AG04450 (cell line): ENCODE measurements at places on chromosomes 6 and 20.

DNA sequence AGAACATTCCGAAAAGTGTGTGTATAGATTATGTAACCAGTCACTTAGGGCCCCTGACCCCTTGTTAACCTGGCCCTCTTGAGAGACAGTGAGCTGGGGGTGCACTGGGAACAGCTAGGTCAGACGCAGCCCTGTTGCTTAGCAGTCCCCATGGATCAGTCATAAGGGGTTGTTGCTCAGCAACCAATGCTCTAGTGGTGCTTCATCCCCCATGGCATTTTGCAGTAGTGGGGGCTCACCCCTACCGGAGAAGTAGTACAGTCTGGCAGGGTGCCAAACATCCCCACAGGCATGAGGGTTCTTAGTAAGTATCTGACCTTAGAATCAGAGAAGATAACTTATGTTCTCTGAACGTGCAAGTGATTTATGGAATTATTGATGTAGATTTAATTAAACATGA, 12.3 kb downstream of the PKIB start:
- no peak for DNase-seq

DNA sequence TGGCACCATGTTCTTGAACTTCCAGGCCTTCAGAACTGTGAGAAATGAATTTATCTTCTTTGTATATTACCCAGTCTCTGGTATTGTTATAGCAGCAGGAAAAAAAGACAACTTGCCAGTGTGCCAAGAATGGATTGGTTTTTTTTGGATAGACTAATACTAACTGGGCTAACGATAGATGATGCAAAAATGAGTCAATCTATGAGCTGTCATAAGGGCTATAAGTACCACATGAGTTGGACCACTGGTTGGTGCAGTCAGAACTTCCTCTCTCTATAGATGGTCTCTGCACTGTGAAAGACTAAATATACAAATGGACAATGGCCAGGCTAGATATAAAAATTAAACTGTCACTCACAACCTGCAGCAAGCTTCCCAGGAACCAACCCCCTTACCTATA, 87.6 kb upstream of the COL21A1 start:
- no peak for DNase-seq

DNA sequence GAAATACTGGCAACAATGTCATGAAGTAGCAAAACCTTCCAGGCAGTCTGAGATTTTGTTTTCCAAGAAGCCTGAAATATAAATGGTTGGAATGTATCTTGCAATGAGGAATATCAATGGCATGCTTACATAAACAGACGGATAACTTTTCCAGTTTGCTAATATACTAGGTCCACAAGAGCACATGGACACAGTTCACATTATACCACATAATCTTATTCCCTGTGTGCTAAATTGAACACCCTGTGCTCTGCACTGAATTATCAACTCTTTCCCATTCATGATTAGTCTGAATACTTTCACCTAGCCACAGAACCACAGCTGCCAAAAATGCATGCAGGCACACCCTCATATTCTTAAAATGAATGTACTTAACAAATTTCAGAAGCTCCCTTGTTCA, 274.3 kb downstream of the COL12A1 start:
- DNase-seq, result peak; percentile 47

DNA sequence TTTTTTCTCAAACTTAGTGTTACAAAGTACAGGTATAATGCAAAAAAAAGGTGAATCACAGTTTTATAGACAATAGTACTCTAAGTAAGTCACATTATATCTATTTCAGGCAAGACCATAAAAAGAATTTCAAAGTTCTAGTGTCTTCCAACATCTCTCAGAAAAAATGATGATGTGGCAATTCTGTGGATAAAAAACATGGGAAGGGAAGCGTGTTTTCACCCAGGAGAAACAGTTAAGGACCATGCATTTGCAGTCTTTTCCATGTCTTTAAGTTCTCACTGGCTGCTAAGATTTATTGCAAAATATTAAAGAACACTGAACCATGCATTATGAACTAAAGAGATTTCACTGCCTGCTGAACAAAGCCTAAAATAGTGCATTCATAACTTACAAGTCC, 1.8 kb downstream of the SSR1 start:
- DNase-seq, result no peak

- peak; percentile 87 for DNase-seq
These were observed at the start of gene SLX4IP for GRCh38 chr20:10434832-10435812. Gene SLX4IP (plus strand): TSS chr20:10435305. CDS start chr20:10458205, 22,900 bp downstream.

DNA sequence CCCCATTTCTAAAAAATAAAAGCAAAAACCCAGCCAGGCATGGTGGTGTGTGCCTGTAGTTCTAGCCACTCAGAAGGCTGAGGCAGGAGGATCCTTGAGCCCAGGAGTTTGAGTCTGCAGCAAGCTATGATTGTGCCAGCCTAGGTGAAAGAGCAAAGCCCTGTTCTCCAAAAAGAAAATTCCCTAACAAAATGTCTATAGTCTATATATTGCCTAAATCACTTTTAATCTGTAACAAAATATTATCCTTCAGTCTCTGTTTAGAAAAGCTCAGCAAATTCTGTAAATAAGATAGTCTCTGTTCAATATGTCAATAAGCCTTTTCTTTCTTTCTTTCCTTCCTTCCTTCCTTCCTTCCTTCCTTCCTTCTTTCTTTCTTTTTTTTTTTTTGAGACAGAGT, 75.8 kb upstream of the ZFP64 start:
- no peak for DNase-seq

- DNase-seq, result peak; percentile 53
These were observed 103.4 kb upstream of the CCN2 start for GRCh38 chr6:132054525-132054924.

DNA sequence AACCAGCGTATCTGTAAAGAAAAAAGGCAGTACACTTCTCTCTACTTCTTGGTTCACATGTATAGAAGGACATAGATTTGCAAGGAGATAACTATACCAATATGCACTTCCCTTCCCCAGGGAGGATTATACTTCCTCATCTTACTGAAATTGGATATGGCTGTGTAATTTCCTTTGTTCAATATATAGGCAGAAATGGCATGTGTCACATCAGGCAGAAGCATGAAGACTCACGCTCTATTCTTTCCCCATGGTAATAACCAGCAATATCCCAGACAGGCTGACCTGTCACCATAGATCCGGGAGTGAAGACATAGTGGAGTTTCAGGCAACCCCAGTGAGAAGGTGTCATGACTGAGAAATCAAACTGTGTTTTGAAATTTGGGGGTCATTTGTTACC, 518.3 kb downstream of the KIF16B start:
- DNase-seq, result no peak

DNA sequence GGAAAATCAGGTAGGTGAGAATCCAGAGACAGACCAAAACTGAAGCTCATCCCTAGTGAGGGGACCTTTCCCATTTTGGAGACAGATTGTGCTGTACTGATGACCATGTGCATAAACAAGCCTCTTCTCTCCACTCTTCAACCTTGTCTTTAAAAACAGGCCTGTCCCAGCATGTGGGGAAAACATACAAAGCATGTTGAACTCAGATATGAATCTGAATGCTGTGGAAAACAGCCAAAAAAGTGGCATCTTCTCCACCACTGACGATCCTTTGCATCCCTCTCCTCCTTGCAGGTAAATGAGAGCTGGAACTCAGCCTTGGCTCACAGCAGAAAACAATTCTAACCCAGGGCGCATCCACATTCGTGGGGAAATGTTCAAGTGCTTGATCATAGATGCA, 123.7 kb upstream of the FOXQ1 start:
- no peak for DNase-seq

- DNase-seq, result no peak
These were observed 64.3 kb downstream of the ADTRP start for GRCh38 chr6:11714116-11714797.

DNA sequence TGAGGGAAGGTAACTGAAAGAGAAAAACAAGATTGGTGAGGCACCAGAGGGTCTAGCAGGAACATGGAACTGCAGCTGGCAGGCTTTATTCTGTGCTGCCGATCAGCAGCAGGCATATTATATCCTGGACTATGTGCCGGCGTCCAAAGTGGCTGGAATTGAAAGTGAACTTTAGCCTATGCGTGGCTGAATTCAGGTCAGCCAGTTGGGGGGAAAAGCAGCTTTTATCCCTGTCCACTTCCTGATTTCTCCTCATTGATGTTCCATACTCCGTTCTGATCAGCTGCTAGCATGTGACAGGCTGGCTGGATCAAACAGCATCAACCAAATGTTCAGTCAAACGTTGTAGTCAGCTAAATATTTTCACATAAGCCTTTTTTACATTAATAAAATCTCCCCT, 99.0 kb downstream of the CAP2 start:
- DNase-seq, result no peak

DNA sequence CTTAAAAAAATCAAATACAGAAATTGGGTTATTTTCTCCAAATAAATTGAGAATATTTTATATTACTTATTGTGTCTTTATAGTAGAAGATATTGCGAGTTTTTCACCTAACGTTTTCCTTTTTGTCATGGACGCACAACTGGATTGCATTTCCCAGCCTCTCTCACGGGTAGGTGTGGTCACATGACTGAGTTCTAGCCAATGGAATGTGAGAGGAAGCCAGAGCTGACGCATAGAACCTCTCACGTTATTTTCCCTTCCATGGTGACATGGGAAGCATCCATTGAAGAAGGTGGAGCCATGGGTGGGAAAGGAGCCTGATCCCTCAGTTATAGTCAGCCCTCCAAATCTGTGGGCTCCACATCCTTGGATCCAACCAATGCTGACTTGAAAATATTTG, 155.9 kb upstream of the UST start:
- DNase-seq, result no peak

DNA sequence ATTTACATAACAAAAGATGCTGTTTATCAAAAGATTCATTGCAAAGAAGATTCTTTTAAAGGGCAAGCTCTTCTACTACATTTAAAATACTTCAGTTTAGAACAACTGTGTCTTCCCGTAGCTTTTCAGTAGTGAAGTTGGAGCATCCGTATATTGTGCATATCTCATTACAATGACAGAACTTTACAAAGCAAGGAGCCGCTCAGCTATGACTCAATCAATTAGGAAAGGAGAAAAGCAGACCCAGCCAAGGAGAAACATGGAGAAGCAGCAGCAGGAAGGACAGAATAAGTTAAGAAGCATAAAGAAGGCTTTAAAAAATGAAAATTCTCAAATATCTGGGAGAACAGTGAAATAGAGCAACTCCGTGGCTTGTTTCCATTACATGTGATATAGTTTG, 132.6 kb upstream of the SMLR1 start:
- no peak for DNase-seq

DNA sequence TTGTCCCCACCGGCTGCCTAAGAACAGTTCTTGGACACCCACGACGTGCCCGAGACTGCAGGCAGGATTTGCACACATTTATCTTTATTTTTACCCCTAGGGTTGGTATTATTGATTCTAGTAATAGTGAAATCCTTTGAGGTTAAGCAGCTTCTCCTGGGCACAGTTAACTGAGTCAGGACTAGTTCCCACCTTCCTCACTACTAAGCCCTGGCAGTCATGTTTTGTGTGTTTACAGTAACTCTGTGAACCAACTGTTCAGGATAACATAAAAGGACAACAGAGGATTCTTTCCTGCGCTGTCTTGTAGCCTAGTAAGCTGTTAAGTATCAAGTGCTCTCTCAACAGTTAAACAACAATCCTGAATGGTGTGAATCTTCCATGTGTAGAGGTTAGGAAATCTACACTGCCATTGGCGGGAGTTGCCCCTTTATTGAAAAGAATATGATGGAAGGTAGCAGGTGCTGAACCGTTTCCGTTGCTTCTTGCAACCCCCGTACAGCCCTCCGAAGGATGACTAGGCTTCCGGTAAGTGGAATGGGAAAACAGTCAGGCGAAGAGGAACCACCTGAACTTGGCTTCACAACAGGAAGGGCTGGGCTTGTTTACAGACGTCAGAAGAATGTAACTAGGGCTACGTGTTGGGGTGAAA, 979 bp upstream of the SOD2 start:
- no peak for DNase-seq

- DNase-seq, result peak; percentile 20
These were observed 152.1 kb upstream of the SMLR1 start for GRCh38 chr6:130675072-130675471.

DNA sequence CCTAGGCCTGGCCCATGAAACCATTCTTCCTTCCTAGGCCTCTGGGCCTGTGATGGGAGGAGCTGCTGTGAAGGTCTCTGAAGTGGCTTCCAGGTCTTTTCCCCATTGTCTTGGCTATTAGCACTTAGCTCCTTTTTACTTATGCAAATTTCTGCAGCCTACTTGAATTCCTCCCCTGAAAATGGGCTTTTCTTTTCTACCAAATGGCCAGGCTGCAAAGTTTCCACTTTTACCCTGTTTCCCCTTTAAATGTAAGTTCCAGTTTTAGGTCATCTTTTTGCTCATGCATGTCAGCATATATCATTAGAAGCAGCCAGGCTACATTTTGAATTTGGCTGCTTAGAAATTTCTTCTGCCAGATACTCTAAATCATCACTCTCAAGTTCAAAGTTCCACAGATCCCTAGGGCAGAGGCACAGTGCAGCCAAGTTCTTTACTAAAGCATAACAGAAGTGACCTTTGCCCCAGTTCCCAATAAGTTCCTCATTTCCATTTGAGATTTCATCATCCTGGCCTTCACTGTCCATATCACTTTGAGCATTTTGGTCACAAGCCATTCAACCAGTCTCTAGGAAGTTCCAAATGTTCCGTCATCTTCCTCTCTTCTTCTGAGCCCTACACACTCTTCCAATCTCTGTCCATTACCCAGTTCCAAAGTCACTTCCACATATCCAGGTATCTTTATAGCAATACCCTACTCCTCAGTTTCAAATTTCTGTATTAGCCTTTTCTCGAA, 71.9 kb downstream of the TBC1D7 start:
- DNase-seq, result no peak

GRCh38 chr6:163750431-163751031, 336.0 kb downstream of the QKI start:
- DNase-seq, result no peak

GRCh38 chr20:59221049-59221706, 57.6 kb downstream of the ZNF831 start:
- DNase-seq, result no peak

- DNase-seq, result no peak
These were observed 1.1 kb downstream of the SAPCD1 start for GRCh38 chr6:31763619-31763940.

GRCh38 chr20:9072861-9073500, 4.1 kb downstream of the PLCB4 start:
- no peak for DNase-seq

- no peak for DNase-seq
These were observed 37.0 kb downstream of the PEX7 start for GRCh38 chr6:136859430-136859829.

GRCh38 chr6:150426198-150426597, 57.4 kb downstream of the IYD start:
- no peak for DNase-seq

DNA sequence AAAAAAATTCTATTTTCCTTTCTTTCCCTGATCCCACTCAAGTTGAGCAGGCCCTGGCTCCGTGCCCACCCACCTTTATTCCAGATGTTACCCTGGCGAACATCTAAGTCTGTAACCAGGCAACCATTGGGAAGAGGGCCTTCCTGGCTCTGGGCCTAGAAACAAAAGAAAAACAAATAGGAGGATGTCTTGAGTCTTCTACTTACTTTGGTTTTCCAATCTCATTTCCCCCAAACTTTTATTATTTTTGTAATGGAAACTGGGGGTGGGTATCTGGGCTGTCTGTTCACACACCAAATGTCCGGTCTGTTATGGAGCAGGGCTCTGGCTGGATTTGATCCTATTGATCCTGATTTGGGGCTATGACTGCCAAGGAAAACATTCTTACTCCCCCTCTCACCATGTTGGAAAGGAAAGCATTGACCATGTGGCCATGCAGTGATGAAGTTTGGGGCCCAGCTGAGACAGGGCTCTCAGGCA, 744.1 kb downstream of the DHX35 start:
- no peak for DNase-seq
